ENCODE measurements at places on chromosomes 4 and X.

DNA sequence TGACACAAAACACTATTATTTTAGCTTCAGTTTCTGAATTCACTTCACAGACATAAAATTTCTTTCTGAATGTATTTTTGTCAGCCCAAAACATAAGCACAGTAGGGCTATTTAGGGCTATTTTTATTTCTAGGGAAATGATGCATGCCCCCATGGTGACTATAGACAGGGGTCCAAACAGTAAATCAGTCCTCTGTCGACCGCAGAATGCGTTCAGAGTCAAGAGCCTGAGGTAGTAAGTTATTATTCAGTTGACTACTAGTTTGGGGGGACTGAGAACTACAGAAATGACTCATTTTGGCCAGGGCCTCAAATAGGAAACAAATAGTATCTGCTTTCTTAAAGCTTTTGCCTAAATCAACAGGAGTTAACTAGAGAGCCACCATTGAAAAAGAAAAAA is 414.4 kb downstream of the AFF2 start:
- DNase-seq: no peak

DNA sequence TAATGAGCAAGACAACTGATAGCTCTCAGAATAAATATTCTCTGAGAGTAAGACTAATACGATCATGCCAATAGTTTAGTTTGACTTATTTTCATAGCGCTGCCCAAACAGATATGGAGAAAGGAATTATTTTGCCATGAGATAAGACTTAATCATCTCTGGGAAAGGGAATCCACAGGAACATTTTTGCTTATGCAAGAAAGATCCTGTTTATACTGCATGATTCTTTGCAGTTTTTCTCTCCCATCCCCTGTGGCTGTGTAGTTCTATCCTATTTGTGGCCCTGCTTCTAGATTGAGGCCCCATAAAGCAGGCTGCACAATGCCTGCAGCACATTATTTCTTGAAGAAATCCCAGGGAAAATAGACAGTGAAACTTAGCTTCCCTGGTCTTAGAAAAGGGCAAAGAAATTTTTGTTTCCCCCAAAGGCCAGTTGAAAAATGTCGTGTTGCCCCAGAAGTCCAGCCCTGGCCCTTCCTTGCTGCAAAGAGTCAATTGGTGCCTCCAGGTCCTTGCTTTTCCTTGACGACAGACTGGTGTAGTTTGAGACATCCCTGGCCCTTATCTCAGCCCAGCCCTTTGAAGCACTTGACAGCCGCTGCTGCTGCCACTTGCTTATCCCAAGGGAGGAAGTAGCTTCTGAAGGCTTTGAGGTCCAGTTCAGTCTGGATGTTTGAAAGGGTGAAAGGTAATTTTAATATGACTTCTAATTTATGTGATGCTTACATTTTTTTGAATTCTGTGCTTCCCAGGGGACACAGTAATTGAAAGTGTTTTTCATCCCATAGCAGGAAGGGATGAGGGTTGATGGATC is 45.0 kb upstream of the SH3RF1 start:
- DNase-seq: no peak

DNA sequence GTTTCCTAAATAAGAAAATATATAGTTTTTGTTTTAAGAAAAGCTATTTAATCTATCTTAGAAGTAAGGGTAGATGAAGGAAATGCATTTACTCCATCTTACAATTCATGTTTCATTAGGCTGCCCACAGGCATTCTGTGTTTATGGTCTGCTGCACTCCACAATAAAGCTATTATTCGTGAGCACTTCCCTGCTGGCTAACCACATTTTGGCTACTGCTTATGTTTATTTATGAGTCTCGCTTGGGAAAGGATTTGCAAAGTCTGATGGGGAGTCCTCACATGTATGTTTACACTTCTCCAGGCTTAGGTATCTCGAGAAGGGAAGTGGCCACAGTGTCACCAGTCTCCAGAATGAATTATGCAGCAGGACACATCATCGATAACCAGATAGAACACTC is 260.8 kb upstream of the VCX start:
- no peak for DNase-seq

GRCh38 chr4:189519186-189519585 is 421.5 kb upstream of the FRG1 start:
- no peak for DNase-seq

- DNase-seq: no peak
Measured at GRCh38 chrX:139538907-139539790, 8.6 kb downstream of the F9 start.

- DNase-seq: no peak
Measured at GRCh38 chr4:108933046-108933445, 170.2 kb upstream of the ETNPPL start.
